ENCODE measurements at places on chromosomes 5 and 9. TPM values are rescaled to one million over a fixed set of nuclear protein-coding genes. Genes with fewer than 3 reads are reported as not detected.

GRCh38 chr5:41012318-41012717 is 58.8 kb downstream of the MROH2B start:
- DNase-seq = no peak

DNA sequence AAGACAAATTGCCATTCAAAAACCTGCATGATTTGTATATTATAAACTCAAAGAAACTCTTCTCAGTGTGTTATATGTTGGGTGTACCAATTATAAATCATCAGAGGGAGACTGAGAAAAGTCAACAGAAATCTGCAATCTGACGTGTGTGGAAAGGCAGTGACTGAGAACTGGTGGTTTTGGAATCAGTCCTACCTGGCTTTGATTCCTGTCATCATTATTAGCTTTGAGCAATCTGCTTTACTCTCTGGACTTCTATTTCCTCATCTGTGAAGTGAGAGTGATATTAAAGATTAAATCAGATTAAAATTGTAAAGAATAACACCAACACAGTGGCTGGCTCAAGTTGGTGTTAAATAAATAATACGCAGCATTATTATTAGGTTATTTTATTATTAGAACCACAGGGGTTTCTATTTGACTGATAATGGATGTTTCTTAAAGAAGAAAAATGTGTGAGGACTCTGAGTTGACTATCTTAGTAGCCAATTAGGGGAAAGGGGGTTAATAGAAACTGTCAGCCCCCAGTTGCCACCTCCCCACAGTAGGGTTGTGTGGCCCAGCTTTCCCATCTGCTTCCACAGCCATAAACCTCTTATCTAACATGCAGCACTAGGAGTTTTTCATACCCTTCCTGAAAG is 59.6 kb downstream of the SNCAIP start:
- DNase-seq = no peak

DNA sequence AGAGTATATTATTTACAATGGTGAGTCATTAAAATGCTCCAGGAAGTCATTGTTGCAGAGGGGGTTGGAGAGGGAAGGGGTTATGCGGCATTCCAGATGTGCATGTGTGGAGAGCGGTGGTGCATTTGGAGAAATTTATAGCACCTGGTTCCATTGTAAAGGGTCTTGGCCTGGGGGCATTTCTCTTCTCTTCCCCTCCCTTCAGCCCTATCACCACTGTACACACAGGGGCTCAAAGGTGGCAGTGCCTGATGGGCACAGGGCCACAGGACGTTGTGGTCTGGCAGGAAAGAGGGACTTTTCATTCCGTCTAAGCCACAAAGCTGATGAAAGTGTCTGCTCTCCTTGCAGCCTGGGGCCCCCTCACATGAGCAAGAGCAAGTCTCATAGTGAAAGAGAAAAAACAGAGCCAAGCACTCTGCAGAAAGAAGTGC is 442.4 kb upstream of the ZNF462 start:
- DNase-seq = no peak

DNA sequence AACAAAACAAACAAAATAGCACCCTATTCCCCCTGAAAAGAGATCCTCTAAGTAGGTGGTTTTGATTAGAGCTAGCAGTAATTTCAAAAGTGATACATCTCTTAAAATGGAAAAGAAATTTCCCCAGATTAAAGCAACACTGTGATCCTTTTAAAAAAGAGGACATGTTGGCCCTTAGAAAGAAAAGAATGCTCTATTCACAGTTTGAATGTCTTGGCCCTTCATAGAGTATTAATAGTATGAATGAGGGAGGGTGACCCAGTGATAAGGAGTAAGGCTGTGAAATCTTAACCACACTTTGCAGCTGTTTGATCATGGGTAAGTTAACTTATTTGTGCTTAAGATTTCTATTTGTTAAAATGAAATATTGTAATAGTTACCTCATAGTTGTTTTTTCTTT is 467.7 kb upstream of the MEF2C start:
- no peak for DNase-seq

Gene CYFIP2
- total RNA-seq = 606 TPM

- DNase-seq = no peak
Measured at GRCh38 chr5:24899180-24899579, 254.4 kb upstream of the CDH10 start.

Gene SPATA31C1
- total RNA-seq = not detected

Gene CTSV
- 0.46 TPM for total RNA-seq

DNA sequence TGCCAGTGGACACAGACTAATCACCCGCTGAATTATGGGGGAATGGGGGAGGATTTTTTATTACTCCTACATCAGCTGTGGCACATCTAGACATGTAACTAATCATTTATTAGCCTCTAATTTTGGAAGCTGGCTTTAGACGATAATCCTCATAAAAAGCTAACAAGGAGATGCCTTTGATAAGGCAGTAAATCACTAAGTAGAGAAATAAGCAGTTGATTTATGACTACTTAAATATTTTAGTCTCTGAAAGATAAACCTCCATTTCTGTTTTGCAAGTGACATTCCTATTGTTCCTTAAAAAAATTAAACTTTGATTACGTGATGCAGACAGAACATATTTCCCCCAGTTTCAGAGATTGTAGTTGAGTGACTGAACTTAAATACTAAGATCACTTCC is 206.4 kb upstream of the CDKN2B start:
- no peak for DNase-seq

DNA sequence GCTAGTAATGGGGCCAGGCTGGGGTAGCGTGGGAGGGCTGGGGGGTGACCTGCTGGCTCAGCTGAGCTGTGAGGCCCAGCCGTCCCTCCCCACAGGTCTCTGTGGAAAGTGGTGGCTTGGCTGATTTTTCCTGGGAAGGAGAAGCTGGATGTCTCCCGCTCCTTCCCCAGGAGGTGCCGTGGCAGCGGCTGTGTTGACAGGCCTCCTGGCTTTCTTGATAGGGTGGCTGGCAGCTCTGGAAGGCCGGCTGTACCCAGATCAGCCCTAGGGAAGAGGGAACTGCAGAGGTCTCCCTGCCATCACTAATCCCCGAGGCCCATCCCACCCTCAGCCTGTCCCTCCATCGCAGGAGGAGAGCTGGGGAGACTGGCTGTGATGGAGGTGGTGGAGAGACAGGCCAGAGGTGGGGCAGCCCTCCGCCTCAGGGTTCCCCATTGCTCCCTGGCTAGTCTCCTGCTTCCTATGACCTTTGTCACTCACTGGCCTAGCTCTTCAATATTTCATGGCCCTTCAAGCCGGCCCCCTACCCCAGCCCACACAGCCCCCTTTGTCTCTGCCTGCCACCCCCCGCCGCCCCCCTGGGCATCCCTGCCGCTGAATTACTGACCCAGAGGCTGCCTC is 6.8 kb downstream of the CXXC5 start:
- no peak for DNase-seq

Gene ACTBL2
- not detected for total RNA-seq

GRCh38 chr5:36366883-36367282 is 65.2 kb upstream of the RANBP3L start:
- DNase-seq = no peak

Gene CD74
- total RNA-seq = 507 TPM

- DNase-seq = no peak
Measured at GRCh38 chr9:125931211-125931610, 184.0 kb downstream of the PBX3 start.

Gene GNA14
- not detected for total RNA-seq

- no peak for DNase-seq
Measured at GRCh38 chr9:7097785-7098752, 340.3 kb downstream of the KDM4C start.

- DNase-seq = no peak
Measured at GRCh38 chr9:97319395-97319794, 11.9 kb downstream of the CCDC180 start.

GRCh38 chr9:1599961-1600360 is 415.2 kb upstream of the SMARCA2 start:
- DNase-seq = no peak

- DNase-seq = no peak
Measured at GRCh38 chr9:95098391-95098921, 219.1 kb downstream of the FANCC start.

DNA sequence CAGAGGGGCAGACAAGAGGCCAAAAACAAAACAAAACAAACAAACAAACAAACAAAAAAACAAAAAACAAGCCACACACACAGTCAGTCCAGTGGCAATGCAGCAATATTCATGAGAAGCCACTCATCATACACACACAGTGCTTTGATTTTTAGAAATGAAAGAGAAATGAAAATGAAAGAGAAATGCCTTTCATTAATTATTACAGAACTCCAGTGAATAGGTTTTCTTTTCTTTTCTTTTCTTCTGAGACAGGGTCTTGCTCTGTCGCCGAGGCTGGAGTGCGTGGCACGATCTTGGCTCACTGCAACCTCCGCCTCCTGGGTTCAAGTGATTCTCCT is 36.9 kb downstream of the SPRY4 start:
- no peak for DNase-seq

DNA sequence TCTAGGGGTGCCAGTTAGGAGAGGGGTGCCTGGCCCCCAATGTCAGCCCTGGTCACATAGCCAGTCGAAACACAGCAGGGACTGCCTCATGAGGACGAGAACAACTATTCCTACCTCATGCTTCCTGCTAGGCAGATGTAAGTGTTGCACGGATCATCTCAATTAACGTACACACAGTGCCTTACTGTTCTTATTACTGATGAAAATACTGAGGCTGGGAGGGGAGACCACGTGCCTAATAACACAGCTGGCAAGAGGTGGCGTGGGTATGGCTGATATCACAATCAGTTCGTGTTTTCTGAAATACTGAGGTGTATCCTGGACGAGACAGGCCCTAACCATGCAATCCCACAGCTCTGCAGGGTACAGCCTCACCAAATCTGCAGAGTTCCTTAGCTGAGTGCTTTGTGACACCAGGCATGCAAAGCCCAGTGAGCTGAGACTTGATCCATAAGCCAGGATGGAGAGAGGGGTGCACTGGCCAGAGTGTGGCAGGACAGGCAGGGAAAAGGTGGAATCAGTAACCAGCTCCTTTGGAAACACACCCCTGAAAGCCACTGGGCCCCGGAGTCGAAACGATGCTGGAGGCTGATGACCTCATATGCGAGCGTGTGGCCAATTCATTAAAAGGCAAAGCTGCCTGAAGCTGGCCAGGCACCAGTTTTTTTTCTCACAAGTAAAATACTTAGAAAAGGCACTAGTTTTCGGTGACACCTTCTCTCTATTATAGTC is 63.9 kb downstream of the PRRT1B start:
- no peak for DNase-seq

Gene ZNF354C
- total RNA-seq = 6.4 TPM

DNA sequence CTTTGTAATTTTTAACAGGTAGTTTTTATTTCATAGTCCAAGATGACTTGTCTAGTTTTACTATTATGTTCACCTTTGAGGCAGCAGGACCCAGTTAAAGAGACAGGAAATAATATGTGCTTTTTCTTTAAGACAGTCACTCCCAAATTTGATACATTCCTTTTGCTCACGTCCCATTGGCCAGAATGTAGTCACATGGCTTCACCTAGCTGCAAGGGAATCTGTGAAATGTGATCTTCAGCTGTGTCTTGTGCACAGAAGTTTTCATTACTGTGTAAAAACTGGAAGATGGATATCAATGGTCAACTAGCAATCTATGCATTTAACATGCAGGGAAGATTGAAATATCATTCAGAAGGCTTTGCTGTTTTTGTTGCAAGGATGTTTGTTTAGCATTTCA is 41.1 kb downstream of the XRCC4 start:
- no peak for DNase-seq

- no peak for DNase-seq
Measured at GRCh38 chr5:132773114-132773513, 3.9 kb downstream of the SEPTIN8 start.

- no peak for DNase-seq
Measured at GRCh38 chr9:33375841-33376321, 26.5 kb downstream of the AQP7 start.

DNA sequence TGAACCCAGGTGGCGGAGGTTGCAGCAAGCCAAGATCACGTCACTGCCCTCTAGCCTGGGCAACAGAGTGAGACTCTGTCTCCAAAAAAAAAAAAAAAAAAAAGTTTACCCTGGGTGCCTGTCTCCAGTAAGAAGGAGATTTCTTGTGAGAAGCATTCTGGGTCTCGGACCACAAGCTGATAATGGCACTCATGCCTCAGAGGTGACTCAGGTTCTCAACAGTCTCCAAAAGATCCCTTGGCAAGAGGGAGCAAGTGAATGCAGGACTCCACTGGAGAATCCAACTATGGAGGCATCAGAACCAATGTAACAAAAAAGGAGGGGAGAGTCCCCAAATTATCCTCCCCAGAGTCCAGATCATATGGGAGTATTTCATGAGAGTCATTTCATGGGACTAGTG is 106.0 kb upstream of the LRRTM2 start:
- no peak for DNase-seq

GRCh38 chr5:82406205-82406773 is 128.1 kb upstream of the RPS23 start:
- DNase-seq = no peak

DNA sequence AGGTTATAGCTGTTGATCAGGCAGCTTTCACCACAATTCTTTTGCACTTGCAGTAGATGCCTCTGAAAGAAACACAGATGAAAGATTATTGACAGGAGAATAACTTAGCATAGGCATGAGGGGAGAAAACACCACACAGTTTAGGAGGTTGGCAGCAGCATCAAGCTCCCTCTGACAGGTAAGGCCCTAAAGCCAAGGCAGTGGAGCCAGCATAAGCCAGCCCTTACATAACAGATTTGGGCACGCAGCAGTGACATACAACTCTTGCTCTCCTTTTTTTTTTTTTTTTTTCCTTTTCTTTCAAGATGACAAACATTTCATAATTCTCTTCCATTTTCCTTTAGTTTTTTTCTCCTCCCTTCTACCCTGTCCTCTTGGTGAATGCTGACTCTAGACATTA is 257.6 kb upstream of the ADAMTSL1 start:
- DNase-seq = no peak

Measured in activated CD4-positive, alpha-beta T cell treated with anti-CD3 and anti-CD28 coated beads, Interleukin-2, amount 10 ng/mL, durations not matched to agents 7 days and 5 days (primary cell).